NCI-H1092 treated with DMSO at 0.1 percent for 48 hours (cell line): ENCODE measurements at places on chromosomes 11 and 22.
A peak's percentile ranks its signal among the peaks of the same experiment; 100 is the strongest.

DNA sequence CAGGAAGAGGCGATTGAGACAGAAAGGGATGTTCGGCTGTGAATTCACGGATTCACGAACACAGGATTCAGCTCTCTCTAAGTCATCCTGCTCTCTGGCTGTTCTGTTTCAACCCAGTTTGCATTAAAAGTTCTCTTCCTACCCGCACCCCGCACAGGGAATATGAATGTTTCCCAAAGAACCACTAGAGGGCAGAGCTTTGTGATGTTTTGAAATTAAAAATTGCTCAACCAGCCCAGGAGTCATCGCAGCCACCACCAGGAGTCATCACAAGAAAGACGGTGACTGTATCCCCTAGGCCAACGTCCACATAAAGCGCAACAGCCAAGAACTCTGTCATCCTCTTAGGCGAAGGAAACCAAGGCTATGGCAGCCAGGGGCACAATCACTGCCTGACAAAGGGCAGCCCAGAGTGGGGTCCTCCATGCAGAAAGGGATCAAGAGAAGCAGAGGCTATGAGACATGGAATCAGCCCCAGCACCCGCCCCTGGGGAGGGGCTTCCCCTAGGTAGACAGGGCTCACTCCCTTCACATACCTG, 122.4 kb downstream of the WT1 start:
- DNase-seq, result no peak

- DNase-seq, result peak; percentile 95
Measured at GRCh38 chr11:78000193-78000592, 5.7 kb upstream of the INTS4 start.

- DNase-seq, result no peak
Measured at GRCh38 chr11:109795234-109795633, 298.0 kb upstream of the ZC3H12C start.

- no peak for DNase-seq
Measured at GRCh38 chr11:3901249-3902025, 46.0 kb downstream of the STIM1 start.

- no peak for DNase-seq
Measured at GRCh38 chr22:38228873-38229740, 27.3 kb downstream of the MAFF start.

- DNase-seq, result no peak
Measured at GRCh38 chr11:44241851-44242250, 68.1 kb downstream of the ALX4 start.

DNA sequence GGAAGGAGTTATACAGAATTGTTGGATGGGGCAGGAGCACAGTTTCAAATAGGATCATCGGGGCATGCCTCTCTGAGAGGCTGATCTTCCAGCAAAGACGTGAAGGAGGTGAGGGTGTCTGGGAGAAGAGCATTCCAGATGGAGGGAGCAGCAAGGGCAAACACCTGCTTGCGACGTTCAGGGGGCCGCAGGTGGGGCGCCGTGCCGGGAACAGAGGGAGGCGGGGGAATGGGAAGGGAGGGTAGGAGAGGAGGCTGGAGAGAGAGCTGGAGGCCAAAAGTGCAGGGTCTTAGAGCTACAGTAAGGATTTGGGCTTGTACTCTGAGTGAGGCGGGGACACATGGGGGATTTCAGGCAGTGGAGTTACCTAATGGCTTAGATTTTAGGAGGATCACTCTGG, 13.6 kb downstream of the APOL5 start:
- DNase-seq, result no peak

DNA sequence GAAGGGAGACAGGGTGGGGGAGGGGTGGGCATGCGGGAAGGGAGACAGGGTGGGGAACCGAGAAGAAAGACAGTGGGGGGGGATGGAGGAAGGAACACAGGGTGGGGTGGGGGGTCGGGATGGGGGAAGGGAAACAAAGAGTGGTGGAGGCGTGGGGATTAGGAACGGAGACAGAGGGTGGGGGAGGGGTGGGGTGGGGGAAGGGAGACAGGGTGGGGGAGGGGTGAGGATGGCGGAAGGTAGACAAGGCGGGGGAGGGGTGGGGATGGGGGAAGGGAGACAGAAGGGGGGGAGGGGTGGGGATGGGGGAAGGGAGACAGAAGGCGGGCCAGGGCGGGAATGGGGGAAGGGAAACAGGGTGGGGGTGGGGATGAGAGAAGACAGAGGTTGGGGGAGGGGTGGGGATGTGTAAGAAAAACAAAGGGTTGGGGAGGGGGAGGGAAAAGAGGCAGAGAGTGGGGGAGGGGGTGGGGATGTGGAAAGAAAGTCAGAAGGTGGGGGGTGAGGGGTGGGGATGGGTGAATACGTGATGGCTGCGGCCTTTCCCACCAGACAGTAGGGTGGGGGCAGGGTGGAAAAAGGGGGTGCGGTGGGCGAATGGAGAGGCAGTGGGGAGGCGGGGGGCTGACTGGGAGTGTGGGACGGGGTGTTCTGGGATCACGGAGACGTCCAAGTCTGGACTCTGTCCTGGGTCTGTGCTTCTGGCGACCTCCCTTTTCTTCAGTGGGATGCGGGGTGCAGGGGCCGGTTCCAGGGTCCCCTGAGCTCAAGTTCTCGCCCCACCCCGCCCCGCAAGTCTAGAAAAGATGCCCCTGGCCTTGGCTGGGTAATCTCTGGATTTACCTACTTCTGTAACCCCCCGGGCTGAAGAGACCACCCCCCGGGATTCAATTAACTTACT, 744 bp downstream of the PRAME start:
- no peak for DNase-seq

GRCh38 chr11:2305788-2306451, 4.1 kb downstream of the TSPAN32 start:
- no peak for DNase-seq
